Stimulated activated CD8-positive, alpha-beta memory T cell treated with anti-CD3 and anti-CD28 coated beads, Interleukin-12 subunit alpha, Interleukin-12 subunit beta, amount 100 ng/mL, for 4 hours (primary cell): ENCODE measurements at places on chromosomes 3 and 15.

DNA sequence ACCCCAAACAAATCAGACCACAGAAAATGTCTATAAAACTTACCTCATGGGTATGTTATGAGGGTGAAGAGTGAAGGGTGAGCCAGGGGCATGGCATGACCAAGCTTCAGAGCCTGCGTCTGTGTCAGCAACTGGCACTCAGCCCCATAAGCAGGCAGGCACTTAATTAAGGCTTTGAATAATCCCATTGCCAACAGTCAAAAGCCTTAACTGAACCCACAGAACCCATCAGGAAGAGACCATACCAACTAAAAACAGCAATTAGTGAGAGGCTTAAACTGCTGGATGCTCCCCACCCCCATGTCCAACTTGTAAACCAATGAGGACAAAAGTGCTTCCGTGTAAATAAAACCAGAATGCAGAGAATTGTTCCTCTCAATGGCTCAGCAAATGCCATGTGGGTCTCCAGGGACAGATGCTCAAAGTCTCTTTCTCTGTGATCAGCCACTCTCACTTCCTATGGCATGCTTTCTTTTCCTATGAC lies 126.0 kb downstream of the MYLK start:
- DNase-seq = no peak

- DNase-seq = no peak
Measured at GRCh38 chr15:43955140-43955539, 128.3 kb downstream of the WDR76 start.

GRCh38 chr3:195800240-195800639 lies 11.5 kb downstream of the MUC4 start:
- no peak for DNase-seq

- DNase-seq = no peak
Measured at GRCh38 chr3:113153499-113154107, 57.8 kb upstream of the BOC start.

DNA sequence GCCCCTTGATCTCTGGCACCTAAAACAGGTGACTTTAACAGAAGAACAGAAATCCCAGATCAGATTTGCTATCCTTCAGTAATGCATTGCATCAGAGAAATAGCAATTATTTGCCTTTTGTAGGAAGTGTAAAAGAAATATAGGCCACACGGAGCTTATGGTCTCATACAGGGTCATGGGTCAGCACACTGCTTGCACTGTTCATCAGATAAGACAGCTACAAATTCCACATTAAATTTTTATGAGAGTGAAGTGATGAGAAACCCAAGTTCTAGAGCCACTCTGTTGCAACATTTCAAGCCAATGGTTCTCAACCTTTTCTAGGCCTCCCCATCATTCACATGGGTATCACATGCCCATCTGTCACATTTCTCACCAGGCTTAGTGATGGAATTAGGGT lies 33.4 kb upstream of the TMEM87A start:
- no peak for DNase-seq

DNA sequence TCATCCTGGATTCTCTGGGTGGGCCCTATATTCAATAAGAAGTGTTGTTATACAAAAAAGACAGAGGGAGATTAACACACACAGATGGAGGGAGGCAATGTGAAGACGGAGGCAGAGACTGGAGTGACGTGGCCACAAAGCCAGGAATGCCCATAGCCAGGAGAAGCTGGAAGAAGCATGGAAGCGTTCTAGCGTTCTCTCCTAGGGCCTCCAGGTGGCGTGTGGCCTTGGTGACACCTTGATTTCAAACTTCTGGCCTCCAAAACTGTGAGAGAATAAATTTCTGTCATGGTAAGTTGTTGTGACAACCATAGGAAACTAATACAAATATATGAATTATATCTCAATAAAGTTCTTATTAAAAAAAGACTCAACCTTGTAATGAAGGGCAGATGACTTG lies 21.3 kb downstream of the THBS1 start:
- DNase-seq = no peak

DNA sequence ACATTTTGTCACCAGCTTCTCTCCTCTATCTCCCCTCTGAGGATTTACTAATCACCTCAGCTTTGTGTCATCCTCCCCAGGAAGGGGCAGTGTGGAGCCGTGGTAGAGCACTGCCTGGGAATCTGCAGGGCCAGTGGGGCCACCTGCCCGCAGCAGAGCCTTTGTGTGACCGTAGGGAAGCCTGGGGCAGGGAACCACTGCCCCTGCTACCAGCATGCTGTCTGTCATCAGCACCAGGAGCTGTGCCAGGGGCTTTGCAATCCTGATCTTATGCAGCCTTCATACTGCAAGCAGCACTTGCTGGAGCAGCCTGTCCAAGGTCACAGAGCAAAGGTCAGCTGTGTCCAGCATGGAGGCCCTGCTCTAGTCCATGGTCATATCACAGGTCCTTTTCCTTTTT lies 170.2 kb upstream of the IL12A start:
- no peak for DNase-seq

GRCh38 chr3:196875258-196875657 lies 7.5 kb downstream of the SENP5 start:
- no peak for DNase-seq

DNA sequence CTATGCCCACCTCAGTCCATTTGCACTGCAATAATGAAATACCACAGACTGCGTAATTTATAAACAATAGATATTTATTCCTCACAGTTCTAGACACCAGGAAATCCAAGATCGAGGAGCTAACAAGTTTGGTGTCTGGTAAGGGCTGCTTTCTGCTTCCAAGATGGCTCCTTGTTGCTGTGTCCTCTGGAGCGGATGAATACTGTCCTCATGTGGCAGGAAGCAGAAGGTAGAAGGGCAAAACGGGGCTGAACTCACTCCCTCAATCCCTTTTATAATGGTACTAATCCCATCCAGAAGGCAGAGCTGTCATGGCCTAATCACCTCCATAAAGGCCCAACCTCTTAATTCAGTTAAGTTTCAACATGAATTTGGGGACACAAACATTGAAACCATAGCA lies 75.3 kb downstream of the P2RY1 start:
- no peak for DNase-seq

DNA sequence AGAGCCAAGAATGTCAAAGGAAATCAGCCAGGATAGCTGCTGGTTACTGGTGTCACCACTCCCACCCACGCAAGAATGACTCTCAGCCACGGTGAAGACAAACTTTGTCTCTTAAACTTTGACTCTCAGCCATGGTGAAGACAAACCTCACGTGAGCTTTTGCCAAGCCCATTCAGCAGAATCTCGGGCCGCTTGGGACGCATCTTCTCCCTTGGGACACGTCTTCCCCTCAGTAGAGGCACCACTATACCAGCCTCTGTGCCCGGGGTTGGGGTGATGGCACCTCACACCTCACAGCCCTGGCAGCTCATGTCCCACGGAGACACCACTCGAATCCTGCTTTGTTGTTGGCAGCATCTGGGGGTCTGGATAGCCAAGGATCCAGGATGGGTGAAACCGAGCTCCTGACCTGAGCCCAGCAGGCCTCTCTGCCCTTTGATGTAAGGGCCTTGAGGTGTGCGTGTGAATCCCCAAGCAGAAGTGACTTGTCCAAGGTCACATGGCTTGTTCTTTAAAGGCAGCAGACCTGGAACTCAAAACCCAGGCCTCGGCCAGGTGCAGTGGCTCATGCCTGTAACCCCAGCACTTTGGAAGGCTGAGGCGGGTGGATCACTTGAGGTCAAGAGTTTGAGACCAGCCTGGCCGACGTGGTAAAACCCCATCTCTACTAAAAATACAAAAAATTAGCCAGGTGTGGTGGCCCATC lies 21.8 kb downstream of the RBPMS2 start:
- no peak for DNase-seq

DNA sequence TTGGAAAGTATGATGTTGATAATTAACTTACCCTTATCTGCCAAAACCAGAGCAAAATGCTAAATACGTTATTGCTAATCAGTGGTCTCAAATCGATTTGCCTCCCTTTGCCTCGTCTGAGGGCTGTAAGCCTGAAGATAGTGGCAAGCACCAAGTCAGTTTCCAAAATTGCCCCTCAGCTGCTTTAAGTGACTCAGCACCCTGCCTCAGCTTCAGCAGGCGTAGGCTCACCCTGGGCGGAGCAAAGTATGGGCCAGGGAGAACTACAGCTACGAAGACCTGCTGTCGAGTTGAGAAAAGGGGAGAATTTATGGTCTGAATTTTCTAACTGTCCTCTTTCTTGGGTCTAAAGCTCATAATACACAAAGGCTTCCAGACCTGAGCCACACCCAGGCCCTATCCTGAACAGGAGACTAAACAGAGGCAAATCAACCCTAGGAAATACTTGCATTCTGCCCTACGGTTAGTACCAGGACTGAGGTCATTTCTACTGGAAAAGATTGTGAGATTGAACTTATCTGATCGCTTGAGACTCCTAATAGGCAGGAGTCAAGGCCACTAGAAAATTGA lies 59.7 kb downstream of the DCUN1D1 start:
- DNase-seq = no peak

GRCh38 chr3:192279664-192280063 lies 447.7 kb downstream of the FGF12 start:
- no peak for DNase-seq

DNA sequence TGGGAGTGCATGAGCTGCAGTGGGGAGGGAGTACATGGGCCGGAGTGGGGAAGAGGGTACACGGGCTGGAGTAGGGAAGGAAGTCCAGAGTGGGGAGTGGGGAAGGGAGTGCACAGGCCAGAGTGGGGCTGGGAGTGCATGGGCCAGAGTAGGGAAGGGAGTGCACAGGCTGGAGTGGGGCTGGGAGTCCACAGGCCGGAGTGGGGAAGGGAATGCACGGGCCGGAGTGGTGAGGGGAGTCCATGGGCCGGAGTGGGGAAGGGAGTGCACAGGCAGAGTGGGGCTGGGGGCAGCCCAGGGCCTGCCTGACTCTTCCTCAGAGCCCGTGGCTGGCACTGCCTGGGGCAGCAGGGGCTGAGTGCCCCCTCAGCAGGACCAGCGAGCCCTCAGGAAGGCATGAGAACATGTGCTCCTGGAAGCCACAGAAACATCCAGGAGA lies 40.7 kb downstream of the KLF15 start:
- DNase-seq = no peak

DNA sequence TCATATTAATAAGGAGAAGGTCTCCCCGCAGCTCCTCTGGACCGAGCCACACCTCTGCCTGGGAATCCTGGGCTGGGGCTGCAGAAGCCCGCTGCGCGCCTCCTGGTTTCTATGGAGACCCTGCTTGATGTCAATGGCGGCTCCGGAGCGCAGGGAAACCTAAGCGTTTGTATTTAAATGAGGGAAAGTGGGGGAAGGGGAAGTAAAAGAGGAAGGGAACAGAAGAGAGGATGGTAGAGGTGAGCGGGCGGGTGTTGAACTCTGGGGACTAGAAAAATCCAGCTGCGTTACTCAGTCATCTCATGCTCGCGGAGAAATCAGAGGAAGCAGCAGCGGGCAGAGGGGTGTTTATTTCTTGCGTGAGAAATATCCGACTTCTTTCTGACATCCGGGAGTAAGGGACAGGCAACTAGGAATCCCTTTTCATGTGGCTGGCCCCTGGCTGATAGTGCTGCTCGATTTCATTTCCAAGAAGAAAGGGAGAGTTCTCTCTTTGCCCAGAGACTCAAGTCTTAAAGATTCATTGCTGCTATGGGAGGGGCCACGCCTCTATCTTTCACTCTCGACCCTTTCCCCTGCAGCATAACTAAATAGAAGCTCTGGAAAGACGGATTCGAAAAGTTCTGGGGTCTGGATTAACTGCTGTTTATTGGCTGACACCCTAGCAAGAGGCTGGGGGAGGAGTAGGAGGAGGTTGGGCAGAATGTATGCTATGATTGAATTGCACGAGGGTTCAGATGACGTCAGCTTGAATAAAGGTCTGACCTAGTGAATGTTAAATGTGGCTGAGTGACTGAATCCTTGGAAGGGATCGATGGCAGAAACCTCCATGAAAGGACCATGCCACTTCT lies 110.5 kb upstream of the GAP43 start:
- no peak for DNase-seq

DNA sequence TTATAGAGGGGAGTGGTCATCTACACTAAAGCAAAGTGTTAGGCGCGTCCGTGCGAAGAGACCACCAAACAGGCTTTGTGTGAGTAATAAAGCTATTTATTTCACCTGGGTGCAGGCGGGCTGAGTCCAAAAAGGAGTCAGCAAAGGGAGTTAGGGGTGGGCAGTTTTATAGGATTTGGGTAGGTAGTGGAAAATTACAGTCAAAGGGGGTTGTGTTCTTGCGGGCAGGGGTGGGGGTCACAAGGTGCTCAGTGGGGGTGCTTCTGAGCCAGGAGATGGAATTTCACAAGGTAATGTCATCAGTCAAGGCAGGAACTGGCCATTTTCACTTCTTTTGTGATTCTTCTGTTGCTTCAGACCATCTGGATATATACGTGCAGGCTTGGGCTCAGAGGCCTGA lies 47.1 kb downstream of the OIP5 start:
- no peak for DNase-seq

DNA sequence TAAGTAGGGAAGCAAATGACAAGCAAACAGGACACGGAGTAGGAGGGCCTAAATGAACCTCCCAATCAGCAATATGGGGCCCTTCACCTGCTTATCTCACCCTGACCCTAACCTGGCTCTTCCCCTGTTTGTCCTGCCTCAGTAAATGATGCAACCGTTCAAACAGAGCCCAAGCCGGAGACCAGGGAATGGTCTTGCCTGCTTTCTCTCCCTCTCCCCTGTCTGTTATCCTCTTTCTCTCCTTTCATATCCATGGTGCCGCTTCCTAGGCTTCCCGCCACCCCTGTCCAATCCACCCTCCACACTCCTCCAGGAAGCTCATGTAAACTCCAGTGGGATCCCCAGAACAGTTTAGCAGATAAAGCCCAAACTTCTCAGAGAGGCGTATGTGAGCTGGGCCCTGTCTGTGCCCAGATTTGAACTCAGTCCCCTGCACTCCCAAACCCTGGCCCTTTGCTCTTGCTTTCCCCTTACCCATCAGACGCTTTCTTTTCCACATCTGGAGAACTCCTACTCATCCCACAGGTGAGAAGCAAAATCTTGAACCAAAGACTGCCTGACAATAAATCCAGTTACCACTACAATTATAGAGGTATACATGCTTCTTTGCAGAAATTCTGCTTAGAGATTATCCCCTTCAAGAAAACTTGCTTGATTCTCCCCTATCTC lies 45.7 kb upstream of the STT3B start:
- DNase-seq = no peak

GRCh38 chr3:159634483-159634882 lies 354.2 kb upstream of the IL12A start:
- no peak for DNase-seq

DNA sequence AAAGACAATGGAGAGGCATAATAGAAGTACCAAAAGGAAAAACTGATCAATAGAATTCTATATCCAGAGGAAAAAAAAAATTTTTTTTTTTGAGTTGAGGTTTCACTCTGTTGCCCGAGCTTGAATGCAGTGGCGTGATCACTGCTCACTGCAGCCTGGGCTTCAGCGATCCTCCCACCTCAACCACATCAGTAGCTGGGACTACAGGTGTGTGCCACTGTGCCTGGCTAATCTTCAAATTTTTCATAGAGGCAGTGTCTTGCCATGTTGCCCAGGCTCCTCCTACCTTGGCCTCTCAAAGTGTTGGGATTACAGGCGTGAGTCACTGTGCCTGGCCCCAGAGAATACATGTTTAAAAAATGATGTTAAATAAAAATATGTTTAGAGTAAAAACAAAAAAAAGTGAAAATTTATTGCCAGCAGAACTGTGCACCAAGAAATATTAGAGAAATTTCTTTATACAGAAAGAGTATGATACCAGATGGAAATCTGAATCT lies 154.3 kb upstream of the ZBTB20 start:
- no peak for DNase-seq
